ENCODE measurements at places on chromosomes 7 and 10.

DNA sequence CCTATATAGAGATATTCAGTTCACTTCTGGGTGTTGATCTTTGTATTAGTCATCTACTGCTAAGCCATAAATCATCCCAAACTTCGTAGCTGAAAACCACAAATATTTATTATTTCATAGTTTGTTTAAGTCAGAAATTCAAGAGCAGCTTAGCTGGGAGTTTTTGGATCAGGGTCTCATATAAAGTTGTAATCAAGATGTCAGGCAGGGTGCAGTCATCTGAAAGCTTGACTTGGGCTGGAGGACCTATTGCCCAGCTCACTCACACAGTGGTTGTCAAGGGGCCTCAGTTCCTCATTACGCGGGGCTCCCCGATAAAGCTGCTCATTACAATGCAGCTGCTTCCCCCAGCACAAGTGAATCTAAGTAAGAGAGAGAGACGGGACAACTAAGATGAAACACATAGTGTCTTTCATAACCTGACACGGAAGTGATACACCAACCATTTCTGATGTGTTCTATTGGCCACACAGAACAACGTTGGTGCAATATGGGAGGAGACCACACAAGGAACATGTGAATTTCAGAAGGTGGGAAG lies 15.7 kb downstream of the PPP1R3C start:
- DNase-seq, result no peak

DNA sequence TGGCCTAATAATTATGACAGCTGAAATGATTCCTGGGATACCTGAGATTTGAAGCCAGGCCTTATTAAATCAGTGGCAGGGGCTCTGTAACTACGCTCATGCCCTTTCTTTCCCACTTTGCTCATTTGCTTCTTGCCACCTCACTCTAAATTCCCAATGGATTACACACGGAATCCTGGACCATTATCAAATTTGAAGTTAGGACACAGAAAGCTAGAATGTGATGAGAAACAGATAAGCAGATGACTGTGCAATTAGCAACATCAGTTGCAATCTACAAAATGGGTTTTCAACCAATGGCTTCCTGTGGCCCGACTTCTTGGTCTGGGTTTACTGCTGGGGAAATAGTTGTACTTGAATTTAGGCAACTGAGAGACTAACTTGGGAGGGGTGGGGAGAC lies 374.3 kb downstream of the INHBA start:
- no peak for DNase-seq

- DNase-seq, result no peak
These were observed 702.9 kb upstream of the GRM3 start for GRCh38 chr7:85940798-85941197.

DNA sequence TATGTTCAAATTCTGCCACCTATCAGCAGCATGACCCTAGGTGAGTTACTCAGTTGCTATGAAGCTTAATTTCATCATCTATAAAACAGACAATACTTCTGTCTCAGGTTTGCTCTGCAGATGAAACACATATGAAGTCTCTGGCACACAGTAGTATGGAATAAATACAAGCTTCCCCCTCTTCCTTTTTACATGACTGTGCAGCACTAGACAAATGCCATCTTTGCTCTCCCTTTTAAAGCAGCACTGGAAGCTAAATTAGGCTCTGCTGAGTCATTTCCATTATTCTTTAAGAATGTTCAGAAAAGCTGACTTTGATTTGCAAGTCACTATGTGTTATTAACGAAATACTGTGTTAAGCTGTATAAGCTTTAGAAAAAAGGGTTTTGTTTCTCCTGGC lies 40.7 kb upstream of the ANAPC16 start:
- no peak for DNase-seq

- DNase-seq, result no peak
These were observed 46.3 kb downstream of the PLEKHA8 start for GRCh38 chr7:30074422-30075030.

DNA sequence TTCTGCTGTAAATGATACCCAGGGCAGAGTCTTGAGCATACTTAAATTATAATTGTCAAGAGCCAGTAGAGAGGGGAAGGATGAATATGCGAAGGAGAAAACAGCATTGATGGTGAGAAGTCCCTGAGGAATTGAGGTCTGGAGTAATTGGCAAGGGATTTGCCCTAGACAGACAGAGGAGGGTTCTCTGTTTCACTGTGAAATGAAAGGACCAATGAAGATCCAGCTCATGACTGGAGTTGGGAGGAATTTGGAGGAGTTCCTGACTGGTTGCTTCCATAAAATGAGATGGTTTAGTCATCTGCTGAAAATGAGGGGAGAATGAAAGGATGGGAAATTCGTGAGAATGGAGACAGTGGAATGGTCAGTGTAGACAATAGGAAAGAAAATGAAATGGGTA lies 6.8 kb downstream of the PRPF18 start:
- no peak for DNase-seq

GRCh38 chr10:104359811-104360210 lies 6.2 kb downstream of the CFAP58 start:
- no peak for DNase-seq

Measured in cortex of kidney (tissue), 1 donor.